ENCODE measurements at places on chromosomes 16 and 17.

DNA sequence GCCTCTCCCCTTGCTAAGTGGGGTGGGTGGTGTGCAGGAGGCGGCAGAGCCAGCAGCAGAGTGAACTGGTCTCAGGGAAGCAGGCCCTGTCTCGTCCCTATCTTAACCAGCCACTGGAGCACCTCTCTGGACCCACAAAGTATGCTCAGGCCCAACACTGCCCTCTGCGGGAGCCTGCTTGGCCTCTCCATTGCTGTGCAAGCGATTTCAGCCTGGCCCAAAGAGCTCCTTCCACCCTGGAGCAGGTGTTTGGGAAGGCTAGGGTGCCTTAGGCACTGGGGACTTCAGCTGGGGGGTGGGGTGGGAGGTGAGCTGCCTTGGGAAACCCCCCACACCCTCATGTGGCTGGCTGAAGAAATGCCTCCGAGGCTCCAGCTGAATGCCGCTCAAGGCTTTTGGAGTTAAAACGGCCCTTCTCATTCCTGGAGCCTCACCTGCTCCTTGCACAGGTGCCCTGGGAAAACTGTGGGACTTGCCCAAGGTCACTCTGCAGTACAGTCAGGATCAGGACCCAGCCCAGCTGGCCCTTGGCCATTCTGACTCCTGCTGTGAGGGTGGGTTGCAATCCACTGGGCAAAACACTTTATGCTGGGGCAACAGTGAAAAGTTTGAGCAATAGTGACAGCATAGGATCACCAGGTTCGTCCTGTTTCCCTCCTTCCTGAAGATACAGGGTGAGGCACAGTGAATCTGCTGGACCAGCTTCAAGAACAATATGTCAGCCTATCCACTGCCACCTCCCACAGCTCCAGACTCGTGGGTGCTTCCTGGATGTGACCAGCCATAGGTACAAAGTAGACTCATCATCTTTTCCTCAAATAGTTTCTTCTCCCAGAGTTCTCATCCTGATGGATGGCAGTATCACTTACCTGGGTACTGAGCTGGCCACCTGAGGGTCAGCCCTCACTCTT, 5.9 kb upstream of the UBE2O start:
- peak; percentile 75 for DNase-seq

DNA sequence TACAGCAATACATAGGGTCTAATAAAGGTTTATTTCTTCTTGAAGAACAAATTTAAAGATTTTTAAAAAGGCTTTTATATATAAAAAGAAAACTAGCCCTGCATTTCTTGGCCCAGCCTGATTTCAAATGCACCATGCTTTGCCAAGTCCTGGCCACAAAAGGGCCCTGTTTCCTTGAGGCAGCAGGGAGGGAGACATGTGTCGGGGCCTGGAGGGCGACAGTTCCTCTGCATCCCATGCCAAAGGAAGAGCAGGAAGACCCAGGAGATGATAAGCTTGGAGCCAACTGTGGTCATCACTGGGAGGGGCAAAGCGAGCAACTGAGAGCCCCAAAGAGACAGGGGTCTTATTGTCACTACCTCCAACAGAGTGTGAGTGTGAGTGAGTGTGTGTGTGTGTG, 571.5 kb upstream of the PSMD7 start:
- DNase-seq = no peak

DNA sequence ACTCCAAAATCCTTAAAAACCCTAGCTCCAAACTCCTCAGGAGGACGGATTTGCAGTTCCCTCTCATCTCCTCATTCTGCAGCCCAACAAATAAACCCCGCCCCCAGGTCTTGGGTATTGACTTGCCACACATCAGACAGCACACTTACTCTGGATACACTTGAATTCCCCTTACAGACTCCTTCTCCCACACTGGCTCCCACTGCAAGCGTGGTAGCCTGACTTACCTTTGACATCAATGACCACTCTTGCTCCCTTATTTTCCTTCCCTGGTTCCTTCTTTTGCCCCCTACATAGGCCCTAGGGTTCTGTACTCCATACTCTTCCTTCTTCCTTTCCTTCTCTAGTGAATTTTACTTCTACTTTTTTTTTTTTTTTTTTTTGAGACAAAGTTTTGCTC, 7.5 kb downstream of the RFFL start:
- DNase-seq = no peak

GRCh38 chr17:32331243-32332040, 10.5 kb downstream of the C17orf75 start:
- no peak for DNase-seq

- no peak for DNase-seq
Observed at GRCh38 chr17:8073627-8074484, 13.7 kb downstream of the ALOX12B start.

GRCh38 chr17:5902181-5903140, 167.7 kb upstream of the WSCD1 start:
- no peak for DNase-seq

GRCh38 chr16:8885674-8886592, 3.8 kb downstream of the LITAFD start:
- no peak for DNase-seq

DNA sequence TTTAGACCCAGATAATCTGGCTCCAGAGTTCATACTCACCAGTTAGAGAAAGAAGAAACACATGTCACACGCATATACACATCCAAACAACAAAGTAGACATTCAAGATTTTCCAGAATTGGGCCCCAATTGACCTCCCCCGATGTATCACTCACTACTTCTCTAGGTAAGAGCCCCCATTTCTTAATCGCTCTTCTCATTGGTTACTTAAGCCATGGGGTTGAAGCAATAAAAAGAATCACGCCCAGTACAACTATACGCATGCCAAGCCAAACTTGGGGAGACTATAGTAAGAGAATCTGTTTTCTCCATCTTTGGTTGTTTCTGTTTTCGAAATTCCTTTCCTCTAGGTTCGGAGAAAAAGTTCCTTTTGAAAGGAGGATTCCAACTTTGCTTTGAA, 565 bp downstream of the DDX52 start:
- no peak for DNase-seq

DNA sequence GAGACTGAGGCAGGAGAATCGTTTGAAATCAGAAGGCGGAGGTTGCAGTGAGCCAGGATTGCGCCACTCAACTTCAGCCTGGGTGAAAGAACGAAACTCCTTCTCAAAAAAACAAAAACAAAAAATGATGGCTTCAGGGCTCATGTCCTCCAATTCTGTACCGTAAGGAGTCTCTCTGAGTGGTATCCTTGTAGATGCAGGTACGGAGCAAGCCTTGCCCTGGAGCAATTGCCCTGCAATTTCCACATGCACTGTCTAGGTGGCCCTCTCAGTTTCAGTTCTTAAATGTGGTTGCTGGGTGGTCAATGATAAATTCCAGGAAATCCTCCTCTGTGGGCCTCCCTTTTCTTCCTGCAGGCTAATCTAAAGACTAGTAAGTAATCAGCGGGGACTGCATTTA, 10.6 kb downstream of the TMEM238L start:
- no peak for DNase-seq

DNA sequence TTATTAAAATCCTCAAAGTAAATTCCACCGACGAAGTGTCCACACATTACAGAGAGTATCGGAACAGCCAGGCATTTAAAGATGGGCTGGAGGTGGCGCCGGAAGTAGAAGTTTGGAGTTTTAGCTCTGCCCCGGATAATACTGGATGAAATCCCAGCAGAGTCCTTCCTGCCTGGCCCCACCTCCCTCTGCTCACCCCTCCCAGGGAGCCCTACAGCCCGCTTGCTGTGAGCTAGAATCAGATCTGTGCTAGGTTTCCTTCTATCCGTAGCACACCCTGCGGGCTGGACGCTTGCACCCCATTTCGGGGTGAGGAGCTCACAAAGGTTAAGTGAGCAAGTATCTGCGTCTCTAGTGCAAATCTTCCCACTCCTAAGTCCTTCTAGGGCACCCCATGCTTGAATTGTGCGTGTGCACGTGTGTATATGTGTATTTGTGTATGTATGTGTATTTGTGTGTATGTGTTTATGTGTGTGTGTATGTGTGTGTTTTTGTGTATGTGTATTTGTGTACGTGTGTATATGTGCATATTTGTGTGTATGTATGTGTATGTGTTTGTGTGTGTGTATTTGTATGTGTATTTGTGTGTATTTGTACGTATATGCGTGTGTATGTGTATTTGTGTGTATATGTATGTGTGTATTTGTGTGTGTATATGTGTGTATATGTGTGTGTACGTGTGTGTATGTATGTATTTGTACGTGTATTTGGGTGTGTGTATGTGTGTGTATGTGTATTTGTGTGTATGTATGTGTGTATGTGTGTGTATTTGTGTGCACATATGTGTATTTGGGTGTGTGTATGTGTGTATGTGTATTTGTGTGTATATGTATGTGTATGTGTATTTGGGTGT, 61.4 kb downstream of the HAPSTR1 start:
- no peak for DNase-seq

- no peak for DNase-seq
Observed at GRCh38 chr16:84547546-84548061, 43.1 kb upstream of the MEAK7 start.

DNA sequence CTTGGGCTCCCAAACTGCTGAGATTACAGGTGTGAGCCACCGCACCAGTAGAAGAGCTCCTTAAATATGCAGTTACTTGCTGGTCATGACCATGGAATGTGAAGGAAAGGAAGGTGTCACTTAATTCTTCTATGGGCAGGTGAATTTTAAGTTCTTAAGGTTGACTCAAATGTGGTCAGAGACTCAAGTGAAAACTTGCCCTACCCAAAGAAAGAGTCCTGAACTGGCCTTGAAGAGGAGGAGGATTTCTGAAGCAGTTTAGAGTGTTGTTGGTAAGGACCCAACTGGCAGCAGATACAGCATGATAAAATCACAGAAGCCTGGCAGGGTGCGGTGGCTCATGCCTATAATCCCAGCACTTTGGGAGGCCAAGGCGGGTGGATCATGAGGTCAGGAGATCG, 29.4 kb downstream of the CHD9 start:
- no peak for DNase-seq

DNA sequence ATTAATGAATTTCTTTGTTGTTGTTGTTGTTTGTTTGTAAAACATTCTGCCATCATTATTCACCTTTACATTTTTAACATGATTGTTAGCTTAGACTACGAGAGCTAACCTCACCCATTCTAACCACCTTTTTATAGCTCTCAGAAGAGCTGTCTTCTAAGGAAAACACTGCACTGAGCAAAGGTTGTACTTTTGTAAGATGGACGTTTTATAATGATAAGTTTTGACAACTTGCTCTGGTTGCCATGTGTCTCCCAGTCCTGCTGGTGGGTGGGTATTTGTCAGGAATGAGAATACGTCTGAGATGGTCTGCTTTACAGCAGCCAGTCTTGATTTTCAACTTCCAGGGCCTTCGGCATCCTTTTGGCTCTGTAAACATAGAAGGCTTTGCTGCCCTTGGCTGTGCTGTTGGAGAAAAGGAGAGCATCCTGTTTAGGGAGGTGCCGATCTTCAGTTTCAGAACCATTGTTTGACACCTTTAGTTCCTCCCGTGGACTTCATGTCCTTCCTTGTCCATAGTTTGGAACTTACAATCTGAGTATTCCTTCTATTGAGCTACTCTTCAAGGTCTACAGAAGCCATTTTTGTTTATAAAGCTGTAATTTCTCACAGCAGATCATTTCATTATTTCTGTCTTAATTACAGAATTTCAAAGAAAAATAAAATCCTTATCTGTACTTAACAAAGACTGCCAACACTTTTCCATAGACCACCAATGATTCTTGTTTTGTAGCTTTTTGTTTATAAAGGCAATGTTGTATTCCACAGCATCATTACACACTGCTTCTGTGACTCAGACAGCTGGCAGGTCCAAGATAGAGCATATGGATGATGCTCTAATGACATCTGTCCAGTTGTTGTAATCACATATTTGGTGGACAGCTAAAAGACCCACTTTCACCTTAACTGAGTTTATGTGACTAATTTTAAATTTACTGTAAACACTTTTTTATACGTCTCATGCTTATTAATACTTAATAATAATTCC, 270.1 kb upstream of the TBX2 start:
- DNase-seq = no peak

- DNase-seq = no peak
Observed at GRCh38 chr17:33199571-33200510, 93.3 kb downstream of the ASIC2 start.

DNA sequence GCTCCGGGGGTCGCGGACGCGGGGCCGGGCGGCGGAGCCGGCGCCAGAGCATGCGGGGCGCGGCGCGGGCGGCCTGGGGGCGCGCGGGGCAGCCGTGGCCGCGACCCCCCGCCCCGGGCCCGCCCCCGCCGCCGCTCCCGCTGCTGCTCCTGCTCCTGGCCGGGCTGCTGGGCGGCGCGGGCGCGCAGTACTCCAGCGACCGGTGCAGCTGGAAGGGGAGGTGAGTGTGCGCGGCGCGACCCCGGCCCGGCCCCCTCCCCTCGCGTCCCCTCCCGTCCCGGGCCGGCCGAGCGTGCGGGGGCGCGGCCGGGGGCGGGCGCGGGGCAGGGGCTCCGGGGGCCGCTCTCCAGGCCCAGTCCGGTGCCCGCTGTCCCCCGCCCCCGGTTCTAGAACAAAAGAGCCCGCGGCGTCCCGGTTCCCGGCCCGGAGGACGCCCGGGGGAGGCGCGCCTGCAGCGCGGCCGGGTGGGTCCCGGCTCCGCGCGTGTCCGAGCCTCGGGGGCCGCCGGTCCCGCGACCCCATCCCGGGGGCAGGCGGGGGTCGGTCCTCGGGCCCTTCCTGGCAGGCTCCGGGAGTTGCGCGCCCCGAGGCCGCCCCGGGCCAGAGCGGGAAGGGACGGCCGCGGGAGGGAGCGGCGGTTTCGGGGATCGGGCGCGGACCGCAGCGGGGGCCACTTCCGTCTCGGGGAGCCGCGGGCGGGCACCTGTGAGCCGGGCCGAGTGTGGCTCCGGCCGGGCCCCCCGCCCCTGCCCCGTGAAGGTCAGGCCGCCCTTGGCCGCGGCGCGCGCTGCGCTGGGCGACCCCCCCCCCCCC, 563 bp downstream of the METRNL start:
- DNase-seq = no peak

GRCh38 chr16:65782611-65783600, 583.6 kb upstream of the CDH5 start:
- no peak for DNase-seq

GRCh38 chr17:58153671-58154070, 5.5 kb downstream of the OR4D1 start:
- DNase-seq = no peak

DNA sequence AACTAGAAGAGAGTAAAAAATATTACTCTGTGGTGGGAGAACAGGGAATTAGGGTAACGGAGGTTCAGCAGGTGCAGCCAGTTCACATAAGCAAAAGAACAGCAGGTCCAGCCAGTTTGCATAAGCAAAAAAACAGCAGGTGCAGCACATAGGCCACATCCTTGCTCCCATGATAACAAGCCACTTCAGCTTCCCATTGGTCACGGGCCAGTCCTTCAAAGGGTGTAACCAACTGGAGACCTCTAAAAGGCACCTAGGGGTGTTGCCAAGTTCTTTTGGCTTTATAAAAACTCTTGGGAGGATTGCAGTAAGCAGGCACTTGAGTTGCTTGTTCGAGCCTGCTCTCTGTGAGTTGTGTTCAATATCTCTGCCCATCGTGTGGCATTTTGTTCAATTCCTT, 488.1 kb downstream of the XYLT1 start:
- no peak for DNase-seq

- DNase-seq = no peak
Observed at GRCh38 chr17:56144223-56144622, 9.1 kb upstream of the ANKFN1 start.
